ENCODE measurements at places on chromosomes 1 and 21. TPM values are rescaled to one million over a fixed set of nuclear protein-coding genes. Genes with fewer than 3 reads are reported as not detected.

Gene AQP10
- not detected for total RNA-seq

Gene FRRS1
- 14.7 TPM for total RNA-seq

Gene RHBDL2
- 5.7 TPM for total RNA-seq

Gene VWA1
- 0.12 TPM for total RNA-seq
